ENCODE measurements at places on chromosomes 3 and 15. TPM values are rescaled to one million over a fixed set of nuclear protein-coding genes. Genes with fewer than 3 reads are reported as not detected.

The OGG1 gene
- 33.0 TPM for total RNA-seq

The GUCA1C gene
- not detected for total RNA-seq

The MAPKBP1 gene
- total RNA-seq, result 16.0 TPM

The CFAP100 gene
- total RNA-seq, result not detected

The DUOXA2 gene
- 5.8 TPM for total RNA-seq

The EIF4E3 gene
- 40.6 TPM for total RNA-seq

The TRH gene
- total RNA-seq, result not detected

The P2RY14 gene
- total RNA-seq, result 4.4 TPM

The UBAP1L gene
- total RNA-seq, result 6.9 TPM

The ARNT2 gene
- total RNA-seq, result 2.8 TPM

The GASK1A gene
- total RNA-seq, result 10.0 TPM

The USP13 gene
- total RNA-seq, result 3.6 TPM

The CSPG5 gene
- 0.60 TPM for total RNA-seq

The CD96 gene
- total RNA-seq, result 6.6 TPM

The ITIH3 gene
- total RNA-seq, result 1.4 TPM

The HGD gene
- 15.7 TPM for total RNA-seq
